H4 (cell line): ENCODE measurements at places on chromosomes 7 and 10. TPM values are rescaled to one million over a fixed set of nuclear protein-coding genes. Genes with fewer than 3 reads are reported as not detected.

Gene SPDYE5
- total RNA-seq: not detected in 2 replicates

DNA sequence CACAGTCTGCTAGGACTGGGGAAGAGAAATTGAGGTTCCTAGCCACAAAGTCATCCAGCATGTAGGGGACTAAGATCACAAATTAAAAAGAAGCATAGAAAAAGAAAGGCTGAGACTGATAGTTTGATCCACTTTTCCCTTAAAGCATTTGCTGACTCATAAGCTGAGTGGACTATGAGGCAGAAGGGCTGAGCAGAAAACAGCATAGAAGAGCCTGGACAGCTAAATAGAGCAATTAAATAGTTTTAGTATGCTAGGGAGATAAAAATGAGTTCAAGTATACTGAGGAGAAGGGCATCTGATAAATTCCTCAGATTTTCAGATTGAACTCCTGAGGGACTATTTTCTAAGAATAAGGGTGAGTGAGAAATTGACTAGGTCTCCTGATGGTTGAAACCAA, 155.9 kb upstream of the EGR2 start:
- DNase-seq: no peak

DNA sequence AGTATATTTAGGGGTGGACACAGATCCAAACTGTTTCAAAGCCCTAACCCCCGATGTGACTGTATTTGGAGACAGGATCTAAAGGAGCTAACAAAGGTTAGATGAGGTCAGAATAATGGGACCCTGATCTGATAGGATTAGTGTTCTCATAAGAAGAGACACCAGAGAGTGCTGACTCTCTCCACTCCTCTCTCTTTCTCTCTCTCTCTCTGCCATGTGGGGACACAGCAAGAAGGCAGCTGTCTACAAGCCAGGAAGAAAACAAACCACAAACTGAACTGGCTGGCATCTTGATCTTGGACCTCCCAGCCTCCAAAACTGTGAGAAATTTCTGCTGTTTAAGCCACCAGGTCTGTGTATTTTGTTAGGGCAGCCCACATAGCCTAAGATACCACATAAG, 84.7 kb upstream of the KDM7A start:
- DNase-seq: no peak

Gene MOGAT3
- not detected in 2 replicates for total RNA-seq

- DNase-seq: no peak
Measured at GRCh38 chr7:138974675-138975292, 6.4 kb downstream of the KIAA1549 start.

- no peak for DNase-seq
Measured at GRCh38 chr7:157707983-157708918, 371.4 kb downstream of the DNAJB6 start.

Gene STEAP4
- 0.02 and 0.06 TPM in 2 replicates for total RNA-seq

Gene NKX1-2
- total RNA-seq: 0.02 TPM in 1 of 2 replicates, not detected in the other

Gene PNLIP
- total RNA-seq: not detected in 2 replicates

- no peak for DNase-seq
Measured at GRCh38 chr10:49309691-49310411, 10.9 kb downstream of the C10orf71 start.

GRCh38 chr7:107980671-107981190, 22.2 kb downstream of the LAMB1 start:
- no peak for DNase-seq

- DNase-seq: no peak
Measured at GRCh38 chr10:119872610-119872859, at the start of gene MCMBP. Gene MCMBP, minus strand, starts transcription at chr10:119872843. Its CDS starts 259 bp downstream, at chr10:119872584.

Gene FXYD4
- not detected in 2 replicates for total RNA-seq

DNA sequence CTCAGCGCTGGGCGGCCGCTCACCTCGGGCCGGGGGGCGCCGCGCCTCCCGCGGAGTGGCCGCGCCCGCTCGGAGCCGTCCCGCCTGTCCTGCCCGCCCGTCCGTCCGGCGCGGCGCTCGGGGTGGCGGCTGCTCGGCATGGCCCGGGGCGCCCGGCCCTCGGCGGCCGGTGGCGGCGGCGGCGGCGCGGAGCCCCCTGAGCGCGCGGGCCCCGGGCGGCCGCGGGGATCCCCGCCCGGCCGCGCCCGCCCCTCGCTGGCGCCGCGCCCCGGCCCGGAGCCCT, 338 bp downstream of the SDK1 start:
- no peak for DNase-seq

Gene NEBL
- total RNA-seq: 0.08 and 0.17 TPM in 2 replicates

GRCh38 chr7:50486512-50486911, 36.4 kb upstream of the FIGNL1 start:
- DNase-seq: no peak

Gene ZNF727
- total RNA-seq: 0.99 and 1.2 TPM in 2 replicates

GRCh38 chr10:131179361-131179760, 132.2 kb downstream of the TCERG1L start:
- no peak for DNase-seq

DNA sequence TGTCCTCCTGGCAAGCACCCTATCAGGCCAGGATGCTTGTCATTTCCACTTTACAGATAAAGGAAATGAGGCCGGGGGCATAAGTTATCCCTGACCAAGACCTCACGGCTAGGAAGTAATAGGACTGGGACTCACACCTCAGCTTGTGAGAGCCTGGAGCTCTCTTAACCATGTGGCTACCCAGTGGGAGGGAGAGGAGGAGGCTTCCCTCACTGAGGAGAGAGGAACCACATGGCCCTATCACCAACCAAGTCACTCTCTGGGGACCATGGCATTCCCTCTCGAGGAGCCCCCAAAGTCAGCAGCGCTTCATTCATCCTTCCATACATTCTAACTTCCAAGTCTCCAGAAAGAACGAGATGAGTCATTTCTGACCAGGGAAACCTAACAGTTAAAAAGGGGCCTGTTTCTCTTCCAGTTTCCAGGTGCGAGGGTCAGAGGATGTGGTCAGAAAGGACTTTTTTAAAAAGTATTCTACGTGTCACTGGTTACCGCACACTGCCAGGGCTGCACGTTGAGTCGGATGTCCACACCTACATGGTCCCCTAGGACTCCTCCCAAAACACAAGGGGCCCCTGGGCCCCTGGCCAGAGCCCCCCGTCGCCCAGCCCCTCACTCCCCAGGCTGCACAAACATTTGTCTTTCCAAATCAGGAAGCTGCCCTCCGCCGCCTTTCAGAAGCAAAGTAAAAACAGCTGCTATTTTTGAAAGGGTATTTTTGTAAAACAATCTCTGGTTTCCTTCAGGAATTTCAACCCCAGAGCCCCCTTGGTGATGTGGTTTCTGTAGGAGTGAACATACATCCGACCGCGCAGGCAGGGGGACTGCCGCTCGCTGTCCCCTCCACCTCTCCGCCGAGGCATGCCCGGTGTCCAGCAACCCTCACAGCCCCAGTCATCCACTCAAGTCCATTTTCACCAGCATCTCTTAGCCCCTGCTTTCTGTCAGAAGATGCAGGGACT, 128.2 kb upstream of the CHST15 start:
- DNase-seq: peak; percentile 61

Gene TMEM178B
- 0.04 TPM in 2 replicates for total RNA-seq

- no peak for DNase-seq
Measured at GRCh38 chr7:109864230-109864629, 1226.7 kb upstream of the LRRN3 start.

Gene SNX13
- 65.9 and 77.7 TPM in 2 replicates for total RNA-seq

Gene AZGP1
- 1.3 and 3.5 TPM in 2 replicates for total RNA-seq

Gene GBF1
- 24.6 and 30.1 TPM in 2 replicates for total RNA-seq

GRCh38 chr7:5681979-5682546, 99.4 kb downstream of the RNF216 start:
- no peak for DNase-seq

Gene BTBD16
- total RNA-seq: not detected in 2 replicates

Gene TSC22D4
- total RNA-seq: 19.4 and 28.2 TPM in 2 replicates

- DNase-seq: no peak
Measured at GRCh38 chr10:75512203-75512933, 80.9 kb downstream of the LRMDA start.

Gene COX15
- 46.6 and 48.8 TPM in 2 replicates for total RNA-seq

- no peak for DNase-seq
Measured at GRCh38 chr10:114293075-114293474, 54.0 kb downstream of the VWA2 start.

DNA sequence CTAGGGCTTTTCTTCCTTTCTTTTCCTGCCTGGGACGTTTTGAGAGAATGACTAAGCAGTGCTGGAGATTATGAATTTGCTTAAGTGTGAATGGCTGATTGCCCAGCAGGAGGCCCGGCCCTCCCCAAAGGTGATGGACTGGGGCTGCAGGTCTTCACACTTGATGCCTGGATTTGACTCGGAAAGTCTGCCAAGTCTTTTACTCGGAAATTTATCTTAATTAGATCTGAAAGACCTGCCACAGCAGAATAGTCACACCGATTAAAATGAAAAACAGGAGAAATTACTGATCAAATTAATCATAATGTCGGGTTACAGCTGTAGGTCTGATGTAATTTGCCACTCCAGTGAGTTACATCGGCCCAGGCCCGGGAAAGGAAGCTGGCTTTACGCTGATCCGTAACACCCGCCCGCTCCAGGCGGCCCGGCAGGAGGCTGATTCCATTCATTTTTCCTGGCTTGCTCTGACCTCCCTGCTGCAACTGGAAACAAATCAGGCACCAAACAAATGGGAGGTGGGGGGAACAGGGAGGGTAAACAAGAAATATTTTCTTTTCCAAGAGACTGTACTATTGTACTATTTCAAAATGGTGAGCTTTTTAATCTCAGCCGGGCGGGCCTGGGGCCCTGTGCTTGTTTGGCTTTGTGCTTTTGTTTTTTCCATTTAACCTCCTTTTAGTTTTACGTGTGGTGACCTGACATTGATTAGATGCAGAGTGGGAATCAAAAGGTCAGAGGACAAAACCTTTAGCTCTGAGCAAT, 212.4 kb upstream of the YAE1 start:
- peak; percentile 88 for DNase-seq

GRCh38 chr10:76572021-76572420, 1065.6 kb downstream of the KCNMA1 start:
- no peak for DNase-seq

Gene TRPV5
- not detected in 2 replicates for total RNA-seq

DNA sequence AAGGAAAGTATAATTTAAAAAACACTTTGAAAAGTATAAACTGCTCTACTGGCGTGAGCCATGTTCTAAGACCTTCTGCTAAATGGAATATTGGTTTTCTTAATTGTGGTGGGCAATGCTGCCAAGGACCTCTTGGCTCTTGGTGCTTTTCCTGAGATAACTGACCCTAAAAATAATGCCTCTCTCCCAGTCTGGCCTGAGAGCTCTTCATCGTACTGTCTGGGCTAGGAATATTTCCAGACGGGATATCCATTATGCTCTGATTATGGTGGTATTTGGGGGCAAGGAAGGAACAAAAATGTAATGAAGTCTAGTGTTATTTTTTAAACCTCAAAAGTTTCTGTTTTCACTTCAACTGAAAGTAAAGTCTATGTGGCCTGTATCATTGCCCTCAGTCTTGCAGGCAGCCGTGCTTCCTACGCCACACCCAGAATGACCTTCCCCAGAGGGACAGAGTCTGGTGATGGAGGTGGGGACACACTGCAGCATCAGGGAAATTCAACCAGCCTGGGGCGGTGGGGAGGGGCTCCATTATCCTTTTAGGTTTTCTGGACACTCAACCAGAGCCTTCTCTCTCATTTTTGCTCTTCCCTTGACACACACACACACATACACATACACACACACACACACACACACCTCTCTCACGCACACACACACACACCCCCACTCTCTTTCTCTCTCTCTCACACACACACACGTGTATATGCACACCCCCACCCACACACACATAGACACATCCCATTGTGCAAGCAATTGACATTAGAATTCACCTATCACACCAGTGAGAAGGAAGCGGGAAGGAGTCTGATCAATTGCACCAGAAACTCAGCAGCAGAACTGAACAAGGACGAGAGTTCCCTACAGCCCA, 99.6 kb downstream of the LRRC18 start:
- DNase-seq: no peak

DNA sequence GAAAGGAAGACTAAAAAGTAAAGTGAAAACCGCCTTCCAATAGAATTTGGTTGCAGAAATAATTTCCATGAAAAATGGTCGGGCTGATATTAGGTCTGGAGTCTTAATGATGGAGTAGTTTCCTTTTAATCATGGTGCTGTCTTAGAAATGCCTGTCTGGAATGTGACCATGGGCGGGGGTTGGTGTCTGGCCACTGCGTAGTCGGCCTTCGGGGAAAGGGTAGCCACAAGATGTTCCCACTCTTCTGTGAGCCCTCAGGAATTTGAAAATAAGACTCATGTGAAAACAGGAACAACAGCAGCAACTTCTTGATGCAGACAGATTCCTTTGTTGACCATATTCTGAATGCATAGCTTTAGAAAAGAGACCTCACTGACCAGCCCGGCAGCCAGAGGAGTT, 176.8 kb downstream of the KIAA1217 start:
- DNase-seq: no peak
